ENCODE measurements at places on chromosomes 6 and 20. TPM values are rescaled to one million over a fixed set of nuclear protein-coding genes. Genes with fewer than 3 reads are reported as not detected.

Gene UNC5CL
- 0.21 TPM for polyA plus RNA-seq

Gene SAPCD1
- 2.6 TPM for polyA plus RNA-seq

Gene XKR7
- polyA plus RNA-seq, result not detected

DNA sequence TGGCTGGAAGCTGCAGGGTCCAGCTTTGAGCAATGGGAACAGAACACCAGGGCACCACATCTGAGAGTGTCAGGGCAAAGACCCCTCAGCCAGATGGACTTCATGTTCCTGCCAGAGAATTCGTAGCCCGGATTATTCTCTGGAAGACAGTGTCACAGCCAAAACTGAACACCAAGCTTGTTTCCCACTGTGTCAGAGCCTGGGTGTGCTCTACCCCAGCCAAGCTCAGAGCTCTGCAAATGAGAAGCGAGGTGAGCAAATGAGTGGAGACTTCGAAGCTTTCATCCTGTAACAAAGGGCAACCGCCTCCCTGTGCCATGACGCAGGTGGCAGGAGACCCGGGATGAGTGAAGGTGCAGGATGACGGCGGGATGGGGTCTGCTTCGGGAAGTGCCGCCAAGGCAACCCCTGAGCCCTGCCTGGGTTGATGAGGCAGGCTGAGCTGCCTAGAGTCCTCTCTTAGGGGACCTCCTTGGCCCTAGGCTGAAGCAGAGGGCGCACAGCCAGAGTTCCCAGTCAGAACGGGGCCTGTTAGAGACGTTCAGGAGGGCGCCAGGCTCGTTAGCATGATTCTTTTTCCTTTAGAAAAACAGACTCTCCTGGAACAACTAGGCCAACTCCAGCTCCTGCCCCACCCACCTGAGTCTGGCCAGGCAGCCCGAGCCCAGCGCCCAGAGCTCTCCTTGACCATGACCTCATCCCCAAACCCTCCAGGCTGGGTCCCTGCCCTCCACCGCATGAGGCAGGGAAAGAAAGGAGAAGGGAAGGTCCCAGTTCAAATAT lies 187.7 kb downstream of the SOD2 start:
- DNase-seq, result no peak

DNA sequence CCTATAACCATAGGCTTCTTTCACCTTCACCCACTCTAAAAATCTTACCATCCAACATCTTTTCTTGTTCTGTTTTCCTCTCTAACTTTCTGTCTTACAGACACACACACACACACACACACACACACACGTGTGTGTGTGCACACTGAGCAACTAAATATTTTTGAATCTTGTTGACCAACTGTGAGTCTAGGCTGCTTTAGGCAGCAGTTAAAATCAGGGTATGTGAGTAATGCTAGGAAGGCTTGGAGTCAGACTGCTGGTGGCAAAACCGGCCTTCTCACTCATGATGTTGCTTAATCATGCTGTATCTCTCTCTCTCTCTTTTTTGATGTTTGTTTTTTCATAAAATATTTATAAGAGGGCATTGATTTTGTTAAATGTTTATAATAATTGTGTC lies 103.1 kb upstream of the TBX18 start:
- peak; percentile 6 for DNase-seq

GRCh38 chr6:135224037-135224647 lies 43.0 kb downstream of the MYB start:
- no peak for DNase-seq

GRCh38 chr6:42402184-42402583 lies 49.5 kb downstream of the TRERF1 start:
- DNase-seq, result peak; percentile 54

- peak; percentile 59 for DNase-seq
Measured at GRCh38 chr6:101666256-101666655, 272.7 kb downstream of the GRIK2 start.

DNA sequence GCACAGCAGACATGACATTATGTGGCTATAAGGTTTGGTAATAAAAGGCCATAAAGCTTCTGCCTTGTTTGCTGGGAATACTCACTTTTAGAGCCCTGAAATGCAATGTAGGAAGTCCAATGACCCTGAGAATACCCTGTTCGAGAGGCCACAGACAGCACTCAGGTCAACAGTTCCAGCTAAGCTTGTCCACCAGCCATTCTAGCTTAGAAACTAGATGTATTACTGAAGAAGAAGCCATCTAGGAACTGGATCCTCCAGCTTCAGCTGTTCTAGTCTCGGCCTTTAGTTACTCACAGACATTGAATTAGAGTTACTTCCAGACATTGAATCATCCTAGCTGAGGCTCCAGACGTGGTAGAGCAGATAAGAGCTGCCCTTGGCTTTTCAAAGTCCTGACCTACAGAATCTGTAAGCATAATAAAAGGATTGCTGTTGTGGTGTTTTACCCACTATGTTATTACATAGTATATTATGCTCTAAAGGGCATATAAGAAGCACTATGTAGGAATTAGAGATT lies 84.9 kb downstream of the MMS22L start:
- no peak for DNase-seq

DNA sequence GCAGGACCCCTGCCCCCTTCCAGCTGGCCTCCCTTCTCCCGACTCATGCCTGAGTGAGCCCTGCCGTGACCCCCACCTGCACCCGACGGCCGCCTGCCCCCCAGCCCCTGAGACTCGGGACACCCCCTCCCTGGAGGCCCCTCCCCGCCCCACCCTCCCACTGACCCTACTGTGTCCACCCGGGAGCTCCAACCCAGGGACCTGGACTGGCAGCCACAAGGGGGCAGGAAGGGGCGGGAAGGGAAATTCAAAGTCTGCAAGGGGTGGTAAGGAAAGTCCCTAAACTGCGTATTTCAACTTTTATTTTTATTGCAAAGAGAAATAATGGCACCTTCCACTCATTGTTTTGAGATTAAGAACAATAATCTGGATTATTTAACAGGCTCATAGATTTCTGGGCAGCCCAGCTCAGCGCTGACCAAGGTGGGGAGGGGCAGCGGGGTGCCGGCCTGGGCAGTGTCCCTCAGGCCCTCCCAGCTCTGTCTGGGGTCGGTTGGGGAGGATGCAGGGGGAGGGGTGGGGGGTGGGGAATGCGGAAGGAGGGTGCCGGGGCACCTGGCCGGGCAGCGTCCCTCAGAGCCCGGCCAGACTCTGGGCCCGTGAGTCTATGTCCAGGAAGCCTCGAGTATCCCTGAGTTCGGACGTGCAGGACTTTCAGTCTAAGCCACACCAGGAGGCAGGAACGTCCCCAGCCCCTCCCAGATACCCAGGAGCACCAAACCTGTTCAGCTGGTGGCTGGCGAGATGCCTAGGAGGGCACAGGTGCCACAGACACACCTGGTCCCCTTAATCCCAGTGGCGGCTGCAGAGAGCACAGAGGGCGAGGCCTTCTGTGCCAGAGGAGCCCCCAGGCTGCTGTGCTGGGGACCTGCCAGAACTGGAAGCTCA lies 1.3 kb upstream of the PTK6 start:
- no peak for DNase-seq

DNA sequence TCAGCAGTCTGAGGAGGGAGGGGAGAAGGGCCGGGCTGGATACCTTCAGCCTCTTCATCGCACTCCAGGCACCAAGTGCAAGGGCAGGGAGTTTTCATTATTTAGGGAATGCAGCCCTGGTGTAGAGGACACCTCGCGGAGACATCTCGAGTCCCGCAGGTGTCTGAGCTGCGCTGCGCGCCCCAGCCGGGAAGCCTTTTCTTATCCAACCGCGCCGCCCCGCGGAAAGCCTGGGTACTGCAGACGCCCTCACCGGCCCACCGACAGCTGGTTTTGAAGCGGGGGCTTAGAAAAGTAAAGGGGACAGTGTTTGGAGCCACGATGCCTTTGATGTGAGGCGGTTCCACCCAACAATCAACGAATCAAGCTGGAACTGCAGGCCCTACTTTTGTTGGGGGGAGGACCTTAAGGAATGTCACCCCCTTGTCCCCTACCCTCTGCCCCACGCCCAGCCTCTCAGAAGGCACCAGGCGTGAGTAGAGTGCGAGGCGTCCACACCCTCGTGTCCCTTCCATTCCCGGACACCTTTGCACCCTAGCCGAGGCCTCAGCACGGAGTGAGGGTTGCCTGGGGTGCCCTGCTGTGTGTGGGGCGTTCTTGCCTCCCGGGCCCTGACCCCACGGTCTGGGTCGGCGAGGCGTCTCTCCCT lies 8.6 kb downstream of the NKX2-2 start:
- no peak for DNase-seq

All from foreskin keratinocyte (primary cell).